Stimulated activated CD8-positive, alpha-beta memory T cell treated with anti-CD3 and anti-CD28 coated beads, Interleukin-15, amount 100 ng/mL, for 4 hours (primary cell): ENCODE measurements at places on chromosomes 5 and 9.

GRCh38 chr5:108251350-108251749 lies 130.5 kb downstream of the FBXL17 start:
- no peak for DNase-seq

GRCh38 chr5:38723426-38723825 lies 122.4 kb upstream of the OSMR start:
- DNase-seq: no peak

- no peak for DNase-seq
These were observed 243.7 kb downstream of the PIK3R1 start for GRCh38 chr5:68459093-68459809.

- DNase-seq: no peak
These were observed 254.2 kb downstream of the SAXO1 start for GRCh38 chr9:18778846-18779245.

GRCh38 chr5:119427060-119427459 lies 25.2 kb upstream of the HSD17B4 start:
- no peak for DNase-seq

GRCh38 chr5:123671042-123671441 lies 159.1 kb downstream of the CSNK1G3 start:
- DNase-seq: no peak

GRCh38 chr5:149313151-149313841 lies 32.0 kb upstream of the GRPEL2 start:
- DNase-seq: no peak

DNA sequence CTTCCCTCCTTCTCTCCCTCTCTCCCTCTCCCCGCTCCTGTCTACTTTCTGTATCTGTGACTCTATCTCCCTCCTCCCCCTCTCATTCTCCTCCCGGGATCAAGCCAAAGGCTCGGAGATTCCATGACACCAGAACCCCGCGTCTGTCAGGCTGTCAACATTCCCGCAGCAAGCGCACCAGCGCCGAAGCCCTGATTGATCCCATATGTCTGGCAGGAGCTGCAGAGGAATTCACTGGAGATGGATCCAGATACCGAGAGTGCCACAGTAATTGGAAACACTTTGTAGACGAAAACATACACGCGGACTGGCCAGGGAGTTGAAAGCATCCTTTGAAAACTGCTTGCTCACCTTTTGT lies 300 bp upstream of the SVEP1 start:
- no peak for DNase-seq

DNA sequence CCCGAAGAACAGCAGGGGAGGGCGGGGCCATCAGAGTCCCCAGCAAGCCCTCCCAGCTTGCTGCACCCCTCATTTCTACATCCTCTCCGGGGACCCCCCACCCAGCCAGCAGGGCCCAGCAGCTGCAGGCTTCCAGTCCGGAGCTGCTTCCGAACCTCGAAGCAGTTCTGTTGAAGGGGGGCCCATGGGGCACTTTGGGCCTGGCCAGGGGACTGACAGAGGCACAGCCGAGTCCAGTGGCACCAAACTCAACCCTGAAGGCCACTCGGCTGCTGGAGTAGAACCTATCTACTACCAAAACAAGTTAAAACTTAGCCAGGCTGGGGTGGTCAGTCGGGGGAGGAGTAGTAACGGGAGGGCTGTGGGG lies 8.1 kb upstream of the CCDC187 start:
- DNase-seq: no peak

- DNase-seq: no peak
These were observed 33.8 kb downstream of the WNK2 start for GRCh38 chr9:93217706-93218105.

DNA sequence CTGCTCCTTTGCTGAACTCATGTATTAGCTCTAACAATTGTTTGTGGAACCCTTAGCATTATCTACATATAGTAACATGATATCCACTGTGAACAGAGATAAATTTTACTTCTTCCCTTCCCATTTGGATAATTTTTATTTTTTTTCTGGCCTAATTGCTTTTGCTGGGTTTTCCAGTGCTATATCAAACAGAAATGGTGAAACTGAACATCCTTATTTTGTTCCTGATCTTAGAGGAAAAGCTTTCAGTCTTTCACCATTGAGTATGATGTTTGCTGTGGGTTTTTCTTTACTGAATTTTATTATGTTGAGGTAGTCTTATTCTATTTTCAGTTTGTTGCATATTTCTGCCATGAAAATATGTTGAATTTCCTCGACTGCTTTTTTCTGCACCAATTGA lies 44.8 kb upstream of the STARD4 start:
- no peak for DNase-seq
